ENCODE measurements at places on chromosomes 1 and 21.

- no peak for DNase-seq
These were observed 28.7 kb upstream of the DISP1 start for GRCh38 chr1:222786121-222786520.

GRCh38 chr1:12076425-12077005 lies 13.4 kb downstream of the TNFRSF8 start:
- no peak for DNase-seq

DNA sequence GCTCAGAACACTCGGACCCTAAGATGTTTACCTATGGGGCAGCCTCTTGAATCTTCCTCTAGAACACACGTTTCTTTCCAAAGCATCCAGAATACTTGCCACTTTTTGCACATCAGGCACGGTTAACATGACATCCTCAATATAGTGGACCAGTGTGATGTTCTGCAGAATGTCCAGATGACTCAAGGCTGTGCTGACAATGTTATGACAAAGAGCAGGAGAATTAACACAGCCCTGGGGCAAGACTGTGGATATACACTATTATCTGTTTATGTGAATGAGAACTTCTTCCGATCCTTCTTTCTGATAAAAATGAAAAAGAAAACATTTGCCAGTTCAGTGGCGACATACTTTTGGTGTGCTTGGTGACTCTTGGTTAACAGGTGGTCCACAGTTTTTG lies 154.3 kb downstream of the PDE4B start:
- DNase-seq = no peak

GRCh38 chr1:106676021-106676420 lies 380.5 kb upstream of the PRMT6 start:
- no peak for DNase-seq

GRCh38 chr1:160834945-160835565 lies 27.6 kb downstream of the CD244 start:
- DNase-seq = no peak

DNA sequence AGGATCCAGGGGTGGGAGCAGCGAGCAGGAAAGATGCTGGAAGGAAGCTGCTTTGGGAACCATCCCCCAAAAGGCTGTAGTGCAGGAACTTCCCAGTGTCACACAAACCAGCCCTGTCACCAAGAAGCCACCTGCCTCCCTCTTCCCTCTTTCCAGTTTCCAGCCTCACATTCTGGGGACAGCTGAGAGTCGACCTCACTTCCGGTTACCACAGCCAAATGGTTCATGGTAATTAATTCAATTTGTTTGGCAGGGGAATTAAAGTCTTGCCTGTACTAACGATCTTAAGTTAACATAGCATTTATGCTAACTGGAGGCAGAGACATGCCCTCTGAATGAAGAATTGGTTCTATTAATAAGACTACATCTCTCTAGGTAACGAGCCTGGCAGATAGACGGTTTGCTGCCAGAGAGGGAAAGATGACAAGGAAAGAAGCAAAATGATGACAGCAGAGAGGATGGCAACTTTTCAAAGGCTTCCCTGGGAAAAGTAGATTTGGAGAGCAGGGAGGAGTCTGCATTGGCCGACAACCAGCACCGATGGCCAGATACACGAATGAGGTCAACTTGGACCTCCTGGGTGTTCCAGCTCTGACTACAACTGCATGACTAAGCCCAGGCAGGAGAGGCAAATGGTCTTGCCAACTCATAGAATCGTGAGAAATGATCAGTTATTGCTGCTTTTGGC lies 64.1 kb downstream of the TMCO4 start:
- DNase-seq = no peak

GRCh38 chr1:54429838-54430237 lies 23.6 kb upstream of the SSBP3 start:
- no peak for DNase-seq

DNA sequence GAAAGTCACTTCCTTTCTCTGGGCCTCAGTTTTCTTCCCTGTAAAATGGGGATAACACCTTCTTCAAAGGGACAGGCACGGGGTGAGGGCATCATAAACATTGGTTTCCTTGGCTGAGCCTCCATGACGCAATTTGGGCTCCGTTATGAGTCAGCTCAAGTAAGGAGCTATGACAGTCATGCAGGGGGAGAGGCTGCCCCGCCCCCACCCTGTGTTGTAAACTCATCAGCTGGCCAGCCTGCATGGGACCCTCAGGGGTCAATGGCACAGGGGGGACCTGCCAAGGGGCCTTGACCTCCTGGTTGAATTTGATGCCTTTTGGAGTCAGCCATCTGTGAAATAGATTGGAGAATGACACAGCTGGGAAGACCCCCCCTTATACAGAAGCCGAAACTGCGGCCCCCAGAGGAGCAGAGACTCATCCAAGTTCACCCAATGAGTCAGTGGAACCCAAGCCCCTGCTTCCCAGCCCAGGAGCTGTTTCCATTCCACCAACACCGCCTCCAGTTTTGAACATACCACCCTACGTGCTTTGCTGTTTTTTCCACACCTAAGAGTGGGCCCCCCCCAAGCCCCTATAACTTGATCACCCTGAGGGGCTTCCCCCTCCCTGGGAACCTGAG lies 36.8 kb upstream of the RUNX3 start:
- no peak for DNase-seq

DNA sequence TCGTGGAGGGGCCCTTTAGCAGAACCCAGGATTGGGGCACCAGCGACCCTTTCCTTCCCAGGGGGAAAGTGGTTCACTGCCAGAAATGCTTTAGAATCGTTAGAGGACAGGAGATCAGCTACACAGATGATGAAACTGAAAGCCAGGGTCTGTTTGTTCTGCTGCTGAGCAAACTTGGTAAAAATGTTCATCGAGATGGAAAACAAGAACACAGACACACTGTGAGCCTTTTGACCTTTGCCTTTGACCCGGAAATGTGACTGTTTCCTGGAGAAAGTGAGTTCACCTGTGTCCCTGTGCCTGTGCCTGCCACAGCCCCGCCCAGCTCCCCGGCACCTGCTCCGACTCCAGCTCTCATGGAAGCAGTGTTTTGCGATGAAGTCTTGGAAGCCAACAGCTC lies 234.3 kb downstream of the CAMTA1 start:
- DNase-seq = no peak

- no peak for DNase-seq
These were observed 44.3 kb downstream of the NID1 start for GRCh38 chr1:236020359-236021219.

Measured in SHP77 (cell line).